ENCODE measurements at places on chromosomes 3 and 15.

DNA sequence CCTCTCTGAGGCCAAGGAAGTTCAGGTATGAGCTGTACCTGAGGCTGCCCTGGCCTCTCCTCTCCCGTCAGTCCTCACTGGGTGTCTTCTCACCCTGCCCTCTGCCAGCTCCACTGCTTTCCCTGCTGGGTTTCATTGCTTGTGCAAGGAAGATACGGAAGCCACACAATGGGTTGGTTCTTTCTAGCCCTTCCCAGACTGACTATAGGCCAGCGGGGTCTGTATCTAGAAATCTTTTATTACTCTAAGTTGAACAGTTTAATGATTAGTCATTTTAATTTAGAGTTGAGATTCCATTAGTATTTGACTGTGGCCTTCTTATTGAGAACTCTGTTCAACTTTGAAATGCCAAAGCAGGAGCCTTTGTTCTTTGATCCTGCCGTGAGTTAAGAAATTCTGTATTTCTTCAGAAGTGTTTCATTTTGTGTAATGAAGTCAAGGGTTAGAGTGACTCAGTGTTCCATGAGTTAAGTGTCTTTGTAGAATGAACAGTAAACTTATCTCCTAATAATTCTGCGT lies 16.2 kb downstream of the C3orf62 start:
- no peak for DNase-seq

- DNase-seq, result no peak
Observed at GRCh38 chr3:69290006-69290405, 95.9 kb downstream of the FRMD4B start.

DNA sequence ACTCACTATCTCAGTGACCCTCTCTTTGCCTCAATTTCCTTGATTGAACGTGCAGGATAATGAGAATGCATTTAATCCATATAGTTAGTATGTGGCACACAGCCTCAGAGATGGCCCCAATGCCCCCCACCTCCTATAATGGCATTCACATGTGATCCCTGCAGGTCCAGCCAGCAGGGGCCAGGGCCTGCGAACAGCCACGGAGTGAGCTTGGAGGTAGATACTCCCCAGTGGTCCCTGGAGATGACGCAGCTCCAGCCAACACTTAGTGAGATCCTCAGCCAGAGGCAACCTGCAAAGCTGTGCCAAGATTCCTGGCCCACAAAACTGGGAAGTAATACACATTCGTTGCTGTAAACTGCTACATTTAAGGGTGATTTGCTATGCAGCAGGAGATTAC lies 184.9 kb upstream of the NSMCE3 start:
- no peak for DNase-seq

DNA sequence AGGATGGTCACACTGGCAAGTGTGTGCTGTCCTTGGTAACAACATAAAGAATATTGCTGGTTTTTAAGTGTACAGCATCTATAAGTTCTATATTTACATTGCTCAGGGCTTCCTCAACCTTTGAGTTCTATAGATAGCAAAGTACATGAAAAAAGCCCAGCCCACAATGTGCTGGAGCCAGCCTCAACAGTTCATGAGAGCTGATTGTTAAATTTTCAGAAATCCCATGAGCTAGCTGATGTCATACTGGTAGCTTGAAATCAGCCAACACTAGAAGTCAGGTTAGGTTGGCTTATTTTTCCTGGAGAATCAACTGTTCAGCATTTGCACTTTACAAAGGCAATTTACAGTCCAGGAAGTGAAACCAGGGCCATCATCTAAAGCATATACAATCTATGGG lies 102.8 kb downstream of the STRIT1 start:
- DNase-seq, result no peak

GRCh38 chr15:67915461-67916374 lies 75.9 kb upstream of the RNU6-1 start:
- no peak for DNase-seq

- DNase-seq, result peak; percentile 85
Observed at GRCh38 chr15:48721061-48721810, 75.7 kb upstream of the FBN1 start.

GRCh38 chr3:66236281-66236680 lies 15.5 kb downstream of the SLC25A26 start:
- DNase-seq, result no peak

- DNase-seq, result peak; percentile 15
Observed at GRCh38 chr3:62529230-62529629, 155.9 kb upstream of the FEZF2 start.

- no peak for DNase-seq
Observed at GRCh38 chr3:171896316-171896715, 53.2 kb downstream of the TMEM212 start.

- no peak for DNase-seq
Observed at GRCh38 chr3:157888040-157888439, 218.2 kb downstream of the SHOX2 start.

- peak; percentile 56 for DNase-seq
Observed at GRCh38 chr3:17489139-17489538, 253.3 kb downstream of the TBC1D5 start.

GRCh38 chr3:131903988-131904415 lies 130.8 kb downstream of the CPNE4 start:
- peak; percentile 99 for DNase-seq

DNA sequence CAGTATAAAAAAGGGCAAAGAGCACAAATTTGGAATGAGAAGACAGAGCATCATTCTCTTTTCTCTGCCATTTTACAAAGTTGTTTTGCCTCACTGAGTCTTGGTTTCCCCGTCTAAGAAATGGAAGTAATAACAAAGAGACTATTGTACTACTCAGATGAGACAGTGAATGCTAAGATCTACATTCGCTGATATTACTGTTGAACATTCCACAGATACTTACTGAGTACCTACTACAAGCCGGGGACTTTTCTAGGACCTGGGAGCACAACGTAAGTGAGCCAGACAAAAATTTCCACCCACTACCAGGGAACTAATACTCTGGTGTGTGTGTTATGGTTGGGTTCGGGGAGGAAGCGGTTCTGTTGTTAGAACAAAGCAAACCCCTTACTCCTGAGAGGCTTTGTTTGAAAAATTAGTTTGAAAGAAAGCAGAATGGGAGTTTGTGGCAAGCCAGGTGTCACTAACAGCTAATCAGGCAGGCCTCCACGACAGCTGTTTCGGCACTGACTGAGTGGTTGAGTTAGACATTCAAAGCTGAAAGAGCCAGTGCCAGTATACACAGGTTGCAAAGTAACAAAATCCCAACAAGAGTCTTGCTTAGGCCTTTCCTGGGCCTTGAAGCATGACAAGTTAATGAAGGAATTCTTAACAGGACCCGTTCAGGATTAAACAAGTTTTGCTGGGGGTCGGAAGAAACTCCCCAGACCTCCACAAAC lies 458.3 kb downstream of the EDEM1 start:
- DNase-seq, result no peak

DNA sequence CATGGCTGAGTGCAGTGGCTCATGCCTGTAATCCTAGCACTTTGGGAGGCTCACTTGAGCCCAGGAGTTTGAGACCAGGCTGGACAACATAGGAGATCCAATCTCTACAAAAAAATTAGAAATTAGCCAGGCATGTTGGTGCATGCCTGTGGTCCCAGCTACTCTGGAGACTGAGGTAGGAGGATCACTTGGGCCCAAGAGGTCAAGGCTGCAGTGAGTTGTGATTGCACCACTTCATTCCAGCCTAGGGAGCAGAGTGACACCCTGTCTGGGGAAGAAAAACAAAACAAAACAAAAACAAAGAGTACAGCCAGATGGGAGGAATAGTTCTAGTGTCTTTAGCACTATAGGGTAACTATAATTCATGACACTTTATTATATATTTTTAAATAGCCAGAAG lies 26.2 kb upstream of the COMMD4 start:
- no peak for DNase-seq

GRCh38 chr3:23665741-23666140 lies 140.0 kb upstream of the UBE2E1 start:
- DNase-seq, result no peak

- DNase-seq, result peak; percentile 96
Observed at GRCh38 chr3:14460342-14461005, 58.1 kb downstream of the SLC6A6 start.

GRCh38 chr15:90607361-90607760 lies 77.6 kb downstream of the CRTC3 start:
- DNase-seq, result no peak

DNA sequence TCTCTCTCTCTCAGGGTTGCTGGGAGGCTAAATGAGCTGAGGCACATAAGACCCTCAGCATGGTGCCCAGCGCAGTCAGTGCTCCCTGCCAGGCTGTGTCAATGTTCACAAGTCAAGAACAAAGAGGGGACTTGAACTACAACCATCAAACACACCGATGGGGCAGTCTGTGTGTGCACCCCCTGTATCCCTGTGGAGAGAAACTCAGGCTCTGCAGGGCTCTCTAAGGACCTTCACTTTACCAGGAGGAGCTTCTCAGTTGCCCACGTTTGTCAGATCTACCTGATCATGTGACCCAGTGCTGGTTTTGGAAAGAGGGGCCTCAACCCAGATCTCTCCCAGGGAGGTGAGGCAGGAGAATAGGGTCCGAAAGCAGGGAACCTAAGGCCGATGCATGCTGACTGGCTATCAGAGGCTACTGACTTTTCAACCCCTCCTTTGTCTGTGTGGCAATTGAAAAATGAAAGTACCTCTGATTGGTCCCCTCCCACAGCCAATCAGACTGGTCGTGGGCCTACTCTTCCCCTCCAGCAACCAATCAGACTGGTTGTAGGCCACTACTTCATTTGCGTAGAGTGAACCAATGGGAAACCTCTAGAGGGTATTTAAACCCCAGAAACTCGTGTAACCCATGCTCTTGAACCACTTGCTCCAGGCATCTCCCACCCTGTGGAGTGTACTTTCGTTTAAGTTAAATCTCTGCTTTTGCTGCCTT lies 34.0 kb downstream of the RHCG start:
- DNase-seq, result peak; percentile 35

GRCh38 chr3:33318710-33319380 lies 41.6 kb downstream of the FBXL2 start:
- no peak for DNase-seq

GRCh38 chr3:177752831-177753230 lies 555.5 kb upstream of the TBL1XR1 start:
- DNase-seq, result no peak

DNA sequence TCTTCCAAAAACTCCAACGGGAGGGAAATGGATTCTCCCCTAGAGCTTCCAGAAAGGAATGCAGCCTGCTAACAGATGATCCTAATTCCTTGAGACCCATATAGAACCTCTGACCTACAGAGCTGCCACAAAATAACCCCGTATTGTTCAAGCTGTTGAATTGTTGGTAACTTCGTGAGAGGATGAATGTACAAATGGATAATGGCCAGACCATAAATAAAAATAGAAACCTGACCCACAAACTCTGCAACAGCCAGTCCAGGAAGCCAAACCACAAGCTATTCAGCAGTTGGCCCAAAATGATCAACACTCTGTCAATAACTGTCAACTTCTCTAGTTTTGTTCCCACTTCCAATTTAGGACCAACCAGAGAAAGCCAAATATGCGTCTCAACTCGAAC lies 414.0 kb upstream of the ZNF717 start:
- peak; percentile 1 for DNase-seq

- no peak for DNase-seq
Observed at GRCh38 chr3:185236969-185237368, 16.9 kb downstream of the EHHADH start.

DNA sequence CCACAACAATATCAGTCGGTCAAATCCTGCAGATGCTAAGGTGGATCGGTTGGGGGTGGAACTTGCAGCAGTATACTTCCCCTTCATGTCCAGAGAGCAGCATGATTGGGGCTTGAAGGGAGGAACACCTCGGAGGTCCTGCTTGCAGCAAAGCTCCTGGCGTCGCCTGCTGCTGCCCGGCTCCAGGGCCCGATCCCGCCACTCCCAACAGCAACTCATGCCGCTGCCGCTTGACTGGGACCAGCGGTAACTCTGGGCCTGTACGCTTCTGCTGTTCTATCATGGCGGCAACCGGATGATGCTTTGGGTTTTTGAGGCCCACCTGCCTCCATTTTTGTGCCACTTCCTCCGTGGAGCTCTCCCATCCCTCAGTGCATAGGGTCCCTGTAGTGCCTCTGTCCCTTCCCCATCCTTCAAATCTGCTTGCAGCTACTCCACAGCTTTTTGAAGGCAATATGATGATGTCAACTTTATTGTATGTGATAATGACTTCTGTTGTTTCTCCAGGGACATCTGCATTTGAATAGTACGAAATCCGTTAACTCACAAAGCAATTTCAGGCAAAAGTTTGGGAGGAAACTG lies 56.3 kb downstream of the KCNAB1 start:
- no peak for DNase-seq

GRCh38 chr3:101809178-101810021 lies 30.4 kb downstream of the NXPE3 start:
- no peak for DNase-seq

- DNase-seq, result peak; percentile 87
Observed at GRCh38 chr15:68389936-68390817, 41.8 kb downstream of the ITGA11 start.

DNA sequence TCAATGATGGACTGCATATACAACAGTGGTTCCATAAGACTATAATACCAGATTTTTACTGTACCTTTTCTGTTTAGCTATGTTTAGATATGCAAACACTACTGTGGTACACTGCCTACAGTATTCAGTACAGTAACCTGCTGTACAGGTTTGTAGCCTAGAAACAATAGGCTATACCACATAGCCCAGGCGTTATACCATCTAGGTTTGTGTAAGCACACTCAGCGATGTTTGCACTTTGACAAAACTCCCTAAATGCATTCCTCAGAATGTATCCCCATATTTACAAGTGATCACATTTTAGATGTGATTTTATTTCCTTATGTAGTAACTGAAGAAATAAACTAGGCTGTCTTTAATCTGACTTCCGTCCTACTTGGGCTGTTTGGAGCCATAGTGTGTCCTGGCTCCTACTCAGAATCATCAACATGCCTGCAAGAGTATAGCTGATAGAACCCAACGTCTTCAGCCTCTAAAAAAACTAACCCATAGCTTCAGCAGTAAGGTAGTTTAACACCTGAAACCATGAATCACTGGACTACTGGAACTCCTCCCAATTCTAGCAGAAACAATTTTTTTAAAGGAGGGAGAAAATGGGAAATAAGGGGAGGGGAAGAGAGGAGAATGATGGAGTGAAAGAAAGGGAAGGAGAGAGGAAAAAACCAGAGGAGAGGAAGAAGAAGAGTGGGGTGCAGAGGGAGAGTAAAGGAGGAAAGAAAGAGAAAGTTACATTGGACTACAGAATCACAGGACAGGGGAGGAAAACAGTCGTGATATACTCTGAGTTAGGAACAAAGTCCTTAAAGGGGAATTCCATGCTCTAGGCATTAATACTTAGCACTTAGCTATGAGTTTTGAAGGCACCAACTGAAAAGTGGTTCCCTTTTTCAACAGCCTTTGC lies 67.7 kb upstream of the PLXND1 start:
- no peak for DNase-seq

DNA sequence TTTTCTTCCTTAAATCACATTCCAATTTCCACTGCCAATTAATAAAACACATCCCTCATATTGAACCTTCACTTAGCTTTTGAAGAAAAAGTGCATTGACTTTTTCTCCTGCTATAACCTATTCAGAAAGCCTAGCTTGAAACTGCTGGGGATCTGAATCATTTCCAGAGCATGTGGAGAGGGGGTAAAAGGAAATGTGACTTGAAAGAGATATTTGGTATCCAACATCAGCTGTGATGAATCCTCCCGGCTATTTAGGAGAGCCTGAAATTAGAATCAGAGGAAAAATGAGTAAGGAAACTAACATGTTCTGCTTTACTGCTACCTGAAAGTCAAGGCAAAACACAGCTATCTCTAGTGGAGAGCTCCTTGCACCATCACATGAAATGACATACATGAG lies 2.6 kb upstream of the GNB5 start:
- DNase-seq, result no peak
